ENCODE measurements at places on chromosomes 11 and 22.

- no peak for DNase-seq
Measured at GRCh38 chr22:29125443-29125778, 52.6 kb downstream of the KREMEN1 start.

DNA sequence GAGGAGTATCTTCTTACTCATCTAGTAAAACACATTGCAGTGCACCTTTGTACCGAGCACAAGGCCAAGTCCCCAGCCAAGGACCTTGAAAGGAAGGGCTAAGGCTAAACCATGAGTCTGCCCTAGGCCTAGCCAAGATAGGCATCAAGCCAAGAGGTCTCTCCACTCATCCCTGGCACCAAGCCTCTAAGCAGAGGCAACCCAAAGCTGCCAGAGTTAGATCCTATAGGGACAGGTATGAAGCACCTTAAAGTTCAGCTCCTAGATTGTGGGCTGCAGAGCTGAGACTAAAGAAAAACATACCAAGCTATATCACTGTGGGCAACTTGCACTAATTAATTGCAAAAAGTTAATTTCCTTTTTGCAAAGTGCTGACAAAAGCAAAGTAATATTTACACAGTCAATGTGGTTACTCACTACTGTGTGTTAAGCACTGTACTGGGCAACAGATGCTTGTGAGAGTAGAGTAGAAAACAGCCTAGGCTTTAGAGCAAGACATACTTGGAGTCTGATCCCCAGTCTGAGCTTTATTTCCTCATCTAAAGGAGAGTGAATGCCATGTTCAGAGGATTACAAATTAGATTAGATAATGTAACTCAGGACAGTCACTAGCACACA lies 7.2 kb downstream of the COA4 start:
- no peak for DNase-seq

- no peak for DNase-seq
Measured at GRCh38 chr11:85180528-85180927, 446.6 kb downstream of the DLG2 start.

DNA sequence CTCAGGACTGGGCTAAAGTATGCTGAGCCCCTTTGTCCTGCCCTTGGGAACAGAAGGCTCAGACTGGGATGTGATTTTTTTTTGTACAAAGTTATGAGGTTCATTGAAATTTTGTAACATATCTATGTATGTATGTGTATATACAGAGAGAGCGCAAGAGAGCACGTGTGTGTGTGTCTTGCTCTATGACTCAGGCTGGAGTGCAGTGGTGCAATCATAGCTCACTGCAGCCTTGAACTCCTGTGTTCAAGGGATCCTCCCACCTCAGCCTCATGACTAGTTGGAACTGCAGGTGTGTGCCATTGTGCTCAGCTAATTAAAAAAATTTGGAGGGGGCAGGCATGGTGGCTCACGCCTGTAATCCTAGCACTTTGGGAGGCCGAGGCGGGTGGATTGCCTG lies 5.7 kb downstream of the TMEM25 start:
- no peak for DNase-seq

DNA sequence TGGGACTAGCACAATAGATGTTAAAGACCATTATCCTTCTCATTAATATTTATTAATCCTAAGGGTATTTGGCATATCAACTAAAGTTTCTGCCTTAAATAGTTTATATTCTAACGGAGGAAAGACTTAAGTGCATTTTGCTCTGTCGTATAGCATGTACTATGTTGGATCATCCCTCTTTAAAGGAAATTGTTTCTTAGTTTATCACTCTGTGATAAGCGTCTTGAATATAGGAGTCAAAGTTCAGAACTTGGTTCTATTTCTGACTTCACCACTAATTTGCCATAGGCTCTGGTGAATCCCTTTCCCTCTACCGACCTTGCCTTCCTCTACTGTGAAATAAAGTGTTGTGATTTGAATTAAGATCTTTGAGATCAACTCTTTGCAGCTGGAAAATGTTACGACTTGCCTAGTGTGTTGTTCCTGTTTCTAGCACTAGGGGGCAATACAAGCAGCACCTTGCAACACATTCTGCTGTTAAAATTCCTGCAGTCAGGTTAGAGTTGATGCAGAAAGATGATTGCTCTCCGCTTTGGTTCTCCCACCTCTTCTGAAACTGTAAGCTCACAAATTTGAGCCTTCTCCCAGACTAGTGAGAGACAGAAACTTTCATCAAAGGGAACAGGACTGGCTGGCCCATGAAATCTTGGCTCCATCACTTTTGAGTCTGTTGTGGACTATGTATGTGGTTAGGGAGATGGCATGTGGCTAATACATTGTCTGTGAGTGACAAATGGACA lies 27.8 kb upstream of the ZNRF3 start:
- DNase-seq: no peak

DNA sequence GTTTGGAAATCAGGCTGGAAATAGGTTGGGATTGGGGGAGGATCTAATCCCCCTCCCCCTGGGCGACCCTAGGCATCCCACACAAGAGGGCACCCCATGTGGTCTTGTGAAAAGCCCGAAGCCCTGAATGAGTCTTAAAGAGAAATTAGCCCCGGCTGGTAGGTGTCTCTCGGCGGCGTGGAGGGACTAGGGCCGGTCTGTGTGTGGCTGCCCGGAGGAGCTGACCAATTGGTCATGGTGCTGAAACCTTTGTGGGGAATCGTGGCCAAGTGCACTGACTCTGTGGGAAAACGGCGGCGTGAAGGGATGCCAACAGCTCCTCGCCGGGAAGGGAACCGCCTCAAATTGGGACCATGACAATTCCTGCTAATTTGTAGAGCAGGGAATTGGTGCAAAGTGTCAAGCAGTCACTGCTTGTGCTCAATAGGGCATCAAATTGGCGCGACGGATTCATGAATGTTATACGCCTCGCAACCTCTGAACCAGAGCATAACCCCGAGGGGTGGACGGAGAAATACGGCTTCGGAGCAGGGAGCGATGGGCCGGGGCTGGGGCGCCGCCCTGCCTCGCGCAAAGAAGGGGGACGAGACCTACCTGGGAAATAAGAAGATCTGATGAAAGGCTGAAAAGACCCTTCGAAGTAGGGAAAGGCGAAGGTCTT lies 1.5 kb downstream of the DBX1 start:
- DNase-seq: no peak

GRCh38 chr22:46812034-46812605 lies 49.7 kb downstream of the TBC1D22A start:
- DNase-seq: no peak

DNA sequence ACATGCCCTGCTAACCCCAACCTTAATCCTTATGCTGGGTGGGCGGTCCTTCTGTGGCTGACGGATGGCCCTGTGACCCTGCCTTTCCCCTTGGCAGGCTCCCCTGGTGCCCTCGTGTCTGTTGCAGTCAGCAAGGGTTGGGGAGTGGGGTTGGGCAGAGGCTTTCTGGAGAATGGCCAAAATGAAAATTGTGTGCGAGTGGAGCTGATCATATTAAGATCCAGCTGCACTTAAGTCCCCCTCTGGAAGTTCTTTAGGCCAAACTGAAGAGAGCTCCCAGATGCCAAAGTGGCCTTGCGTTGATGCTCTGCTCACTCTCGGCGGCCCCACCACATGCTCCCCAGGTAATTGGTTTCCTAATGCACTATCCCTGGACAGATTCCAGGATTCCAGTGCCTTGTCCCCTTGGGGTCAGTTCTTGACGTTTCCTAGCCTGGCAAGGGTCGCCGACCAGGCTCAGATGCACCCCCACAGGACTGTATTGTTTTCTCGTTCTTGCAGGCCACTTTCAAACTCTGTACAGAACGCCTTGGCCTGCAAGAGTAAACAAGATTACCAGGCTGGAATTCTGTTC lies 16.4 kb upstream of the C11orf96 start:
- no peak for DNase-seq

GRCh38 chr11:4087551-4087950 lies 7.0 kb upstream of the RRM1 start:
- DNase-seq: no peak

DNA sequence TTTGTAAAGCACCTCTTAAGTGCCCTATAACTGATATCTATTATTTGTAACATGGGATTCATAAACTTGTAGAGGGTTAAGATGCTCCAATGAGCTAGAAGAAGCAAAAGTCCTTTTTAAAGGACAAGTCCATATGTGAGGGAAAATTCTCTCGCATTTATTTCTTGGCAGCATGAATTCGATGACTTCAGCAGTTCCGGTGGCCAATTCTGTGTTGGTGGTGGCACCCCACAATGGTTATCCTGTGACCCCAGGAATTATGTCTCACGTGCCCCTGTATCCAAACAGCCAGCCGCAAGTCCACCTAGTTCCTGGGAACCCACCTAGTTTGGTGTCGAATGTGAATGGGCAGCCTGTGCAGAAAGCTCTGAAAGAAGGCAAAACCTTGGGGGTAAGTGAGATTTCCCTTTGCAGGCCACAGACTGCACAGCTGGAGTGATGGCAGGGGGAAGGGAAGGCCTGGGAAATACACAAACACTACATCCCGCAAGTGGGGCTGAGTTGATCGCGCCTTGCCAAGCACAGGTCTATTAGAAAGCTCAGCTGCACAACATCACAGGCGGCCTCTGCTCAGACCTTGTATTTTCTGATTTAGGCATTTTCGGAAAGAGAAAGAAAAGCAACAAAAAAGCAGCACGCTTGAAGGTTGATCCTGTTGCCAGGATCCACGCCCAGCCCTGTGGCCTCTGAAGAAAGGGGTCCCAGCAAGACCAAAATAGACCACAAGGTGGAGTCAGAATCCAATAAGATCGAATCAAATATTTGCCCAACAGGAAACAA lies 1.5 kb downstream of the MS4A8 start:
- DNase-seq: no peak

GRCh38 chr22:21451545-21452520 lies 15.4 kb upstream of the TMEM191C start:
- DNase-seq: no peak

GRCh38 chr11:130721736-130722135 lies 194.5 kb downstream of the SNX19 start:
- no peak for DNase-seq

DNA sequence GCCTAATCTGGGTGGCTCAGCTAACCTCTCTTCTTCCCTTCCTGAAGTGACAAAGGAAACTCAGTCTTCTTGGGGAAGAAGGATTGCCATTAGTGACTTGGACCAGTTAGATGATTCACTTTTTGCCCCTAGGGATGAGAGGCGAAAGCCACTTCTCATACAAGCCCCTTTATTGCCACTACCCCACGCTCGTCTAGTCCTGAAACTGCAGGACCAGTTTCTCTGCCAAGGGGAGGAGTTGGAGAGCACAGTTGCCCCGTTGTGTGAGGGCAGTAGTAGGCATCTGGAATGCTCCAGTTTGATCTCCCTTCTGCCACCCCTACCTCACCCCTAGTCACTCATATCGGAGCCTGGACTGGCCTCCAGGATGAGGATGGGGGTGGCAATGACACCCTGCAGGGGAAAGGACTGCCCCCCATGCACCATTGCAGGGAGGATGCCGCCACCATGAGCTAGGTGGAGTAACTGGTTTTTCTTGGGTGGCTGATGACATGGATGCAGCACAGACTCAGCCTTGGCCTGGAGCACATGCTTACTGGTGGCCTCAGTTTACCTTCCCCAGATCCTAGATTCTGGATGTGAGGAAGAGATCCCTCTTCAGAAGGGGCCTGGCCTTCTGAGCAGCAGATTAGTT lies 14.2 kb upstream of the UVRAG start:
- no peak for DNase-seq

GRCh38 chr11:107549253-107549953 lies 16.1 kb downstream of the ALKBH8 start:
- no peak for DNase-seq

Data from activated effector memory CD4-positive, alpha-beta T cell treated with Interleukin-2 at 50 U/mL for 16 hours (primary cell).